CD4-positive, alpha-beta T cell treated with Interleukin-15 for 1 hour (primary cell): ENCODE measurements at places on chromosomes 12 and 14.

- DNase-seq: no peak
Measured at GRCh38 chr14:61183196-61183885, 97.8 kb downstream of the TMEM30B start.

DNA sequence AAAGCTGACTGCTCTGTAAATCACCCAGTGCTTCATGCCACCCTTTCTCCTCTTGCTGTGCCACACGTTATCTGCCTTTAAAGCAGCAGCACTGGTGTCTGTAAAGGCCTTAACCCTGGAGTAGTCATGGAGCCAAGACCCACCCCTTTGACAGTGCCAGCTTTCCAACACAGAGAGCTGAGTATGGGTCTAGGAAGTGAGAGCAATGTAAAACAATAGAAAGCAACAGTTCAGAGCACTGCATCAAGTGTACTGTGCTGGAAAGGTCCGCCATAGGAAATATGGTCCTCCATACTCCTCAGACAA, 139.5 kb downstream of the DAD1 start:
- DNase-seq: no peak

DNA sequence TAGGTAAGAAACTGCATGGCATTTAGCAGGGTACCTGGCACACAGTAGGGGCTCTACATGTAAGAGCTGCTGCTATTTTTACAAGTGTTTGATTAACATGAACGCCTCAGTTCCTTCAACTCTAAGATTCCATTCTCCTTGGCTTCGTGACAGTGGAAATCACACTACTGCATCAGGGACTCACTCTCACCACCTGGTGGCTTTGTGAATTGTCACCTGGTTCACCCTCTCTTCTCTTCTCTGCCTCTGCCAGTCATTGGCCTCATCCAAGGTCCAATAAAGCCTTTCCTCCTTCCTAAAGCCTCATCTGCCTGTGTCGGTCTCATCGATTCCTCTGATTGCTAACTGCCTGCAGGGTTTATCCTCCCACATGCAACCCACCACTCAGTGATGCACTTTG, 476.4 kb downstream of the VRK1 start:
- DNase-seq: no peak

DNA sequence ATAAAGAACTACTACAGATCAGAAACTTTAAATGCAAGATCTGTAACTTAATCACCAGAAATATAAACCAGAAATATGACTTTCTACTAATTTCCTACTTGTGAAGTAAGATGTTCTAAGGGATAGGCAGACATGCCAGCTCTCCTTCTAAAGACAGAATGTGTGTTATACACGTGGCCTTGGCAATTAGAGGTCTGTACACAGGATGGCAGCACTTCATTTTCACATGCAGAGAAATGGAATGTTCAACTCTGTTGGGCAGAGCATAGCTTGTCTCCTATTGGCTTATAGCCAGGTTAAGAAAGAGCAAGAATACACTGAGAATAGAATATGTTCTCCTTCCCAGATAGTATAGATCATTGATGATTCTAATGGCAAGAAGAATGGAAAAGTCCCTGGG, 403.8 kb downstream of the DAD1 start:
- no peak for DNase-seq

DNA sequence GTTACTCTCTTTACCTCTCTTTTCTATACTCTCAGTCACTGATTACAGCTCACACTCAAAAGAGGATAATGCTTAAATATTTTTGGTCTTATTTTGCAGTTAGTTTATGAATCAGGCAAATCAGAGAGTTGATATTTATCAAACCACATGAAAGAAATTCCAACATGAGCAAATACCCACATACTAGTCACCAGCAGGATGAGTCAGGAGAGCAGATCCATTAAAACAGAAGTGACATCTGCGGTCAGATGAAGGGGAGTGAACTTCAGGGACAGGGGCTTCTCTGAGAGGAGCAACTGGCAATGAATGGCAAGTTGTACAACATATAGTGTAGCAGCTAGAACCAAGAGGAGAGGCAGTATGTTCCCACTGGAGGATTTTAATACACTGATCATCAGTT, 258.7 kb downstream of the SYT10 start:
- no peak for DNase-seq

DNA sequence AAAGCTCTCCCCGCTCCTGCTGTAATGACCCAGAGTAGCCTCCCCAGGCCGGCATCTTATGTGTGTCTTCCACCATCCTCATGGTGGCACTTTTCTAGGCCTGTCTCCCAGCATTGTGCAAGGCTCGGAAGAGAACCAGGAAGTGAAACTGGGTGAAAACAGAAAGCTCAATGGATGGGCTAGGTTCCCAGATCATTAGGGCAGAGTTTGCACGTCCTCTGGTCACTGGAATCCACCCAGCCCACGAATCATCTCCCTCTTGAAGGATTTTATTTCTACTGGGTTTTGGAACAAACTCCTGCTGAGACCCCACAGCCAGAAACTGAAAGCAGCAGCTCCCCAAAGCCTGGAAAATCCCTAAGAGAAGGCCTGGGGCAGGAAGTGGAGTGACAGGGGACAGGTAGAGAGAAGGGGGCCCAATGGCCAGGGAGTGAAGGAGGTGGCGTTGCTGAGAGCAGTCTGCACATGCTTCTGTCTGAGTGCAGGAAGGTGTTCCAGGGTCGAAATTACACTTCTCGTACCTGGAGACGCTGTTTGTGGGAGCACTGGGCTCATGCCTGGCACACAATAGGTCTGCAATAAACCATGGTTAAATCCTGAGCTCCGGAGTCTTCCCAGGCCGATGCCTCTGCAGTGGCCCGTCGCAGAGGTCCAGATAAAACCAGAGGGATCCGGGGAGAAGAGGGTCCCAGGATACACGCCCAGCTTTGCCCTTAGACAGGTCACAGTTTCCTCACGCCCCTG, 15.6 kb downstream of the ACVRL1 start:
- peak; percentile 60 for DNase-seq

- DNase-seq: no peak
Measured at GRCh38 chr12:41466300-41466699, 278.2 kb downstream of the PDZRN4 start.

GRCh38 chr14:96538097-96538989, 36.2 kb downstream of the PAPOLA start:
- no peak for DNase-seq

DNA sequence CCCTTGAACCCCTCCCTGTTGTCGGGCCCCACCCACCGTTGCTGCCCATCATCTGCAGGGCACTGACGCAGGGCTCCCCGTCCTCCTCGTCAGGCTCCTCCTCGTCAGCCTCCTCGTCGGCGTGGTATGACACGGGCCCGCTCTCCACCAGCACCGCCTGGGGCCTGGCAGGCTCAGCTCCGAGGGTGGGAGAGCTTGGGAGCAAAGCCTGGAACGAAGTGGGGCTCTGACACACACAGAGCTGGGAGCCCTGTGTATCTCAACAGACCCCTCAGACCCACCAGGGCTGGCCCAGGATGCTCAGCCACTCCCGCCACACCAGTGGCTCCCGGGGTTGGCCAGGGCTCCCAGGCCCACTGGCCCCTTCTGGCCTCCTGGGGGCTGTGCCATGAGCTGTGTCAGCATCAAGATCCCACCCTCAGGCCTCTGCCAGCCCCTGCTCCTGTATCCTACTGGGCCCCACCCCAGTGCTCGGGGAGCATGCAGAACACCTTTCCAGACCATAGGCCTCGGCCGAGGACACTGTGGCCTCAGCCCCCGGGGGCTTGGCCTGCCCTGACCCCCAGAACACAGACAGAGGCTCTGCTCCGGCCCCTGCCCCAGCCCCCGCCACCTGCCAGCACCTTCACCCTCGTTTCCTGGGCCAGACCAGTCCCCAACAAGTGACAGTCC, 30.1 kb upstream of the NUDT14 start:
- no peak for DNase-seq

GRCh38 chr12:46384451-46385309, 12.1 kb upstream of the SLC38A2 start:
- no peak for DNase-seq

DNA sequence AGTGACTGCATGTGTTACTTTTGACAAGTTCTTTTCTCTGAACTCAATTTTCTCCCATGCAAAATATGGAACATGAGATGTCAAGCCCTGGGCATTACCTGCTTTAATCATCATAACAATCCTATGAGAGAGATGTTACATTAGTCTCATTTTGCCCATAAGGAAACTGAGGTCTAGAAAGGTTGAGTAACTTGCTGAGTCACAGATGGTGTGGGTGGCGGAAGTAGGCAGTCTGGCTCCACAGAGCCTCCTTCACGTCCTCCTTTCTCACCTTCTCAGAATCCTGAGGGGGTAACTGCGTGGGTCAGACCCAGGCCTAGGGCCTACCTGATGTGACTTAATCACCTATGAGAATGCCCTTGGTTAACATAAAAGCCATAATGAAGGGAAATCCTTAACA, 50.7 kb downstream of the TMTC1 start:
- no peak for DNase-seq

DNA sequence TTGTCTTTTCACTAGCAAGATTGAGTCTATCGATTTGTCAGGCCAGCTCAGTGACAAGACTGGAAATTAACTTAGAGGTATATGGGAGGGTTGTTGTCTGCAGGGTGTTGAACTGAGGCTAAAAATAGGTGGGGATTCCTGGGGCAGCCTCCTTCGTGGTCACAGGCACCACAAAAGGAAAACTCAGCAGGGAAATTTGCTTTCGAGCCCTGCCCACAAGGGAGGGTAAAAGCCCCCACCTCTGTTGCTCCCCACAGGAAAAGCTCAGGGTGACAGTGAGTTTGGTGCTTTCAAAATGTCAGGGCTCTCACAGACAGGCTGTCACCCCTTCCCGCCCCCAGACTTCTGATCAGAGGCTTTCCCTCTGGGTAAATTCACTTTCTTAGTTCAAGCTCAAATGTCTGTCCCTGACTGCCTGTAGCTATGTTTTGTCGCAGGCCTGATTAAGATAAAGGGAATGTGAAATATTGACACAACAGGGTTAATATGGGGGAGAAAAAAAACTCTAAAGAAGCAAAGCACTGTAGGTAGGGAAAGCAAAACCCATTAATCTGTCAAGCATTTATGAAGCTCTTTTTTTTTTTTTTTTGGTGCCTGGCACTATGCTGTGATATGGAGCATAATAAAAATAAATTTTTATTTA, 11.7 kb upstream of the NFKBIA start:
- DNase-seq: peak; percentile 70

- no peak for DNase-seq
Measured at GRCh38 chr12:101619858-101620761, 25.3 kb downstream of the MYBPC1 start.

DNA sequence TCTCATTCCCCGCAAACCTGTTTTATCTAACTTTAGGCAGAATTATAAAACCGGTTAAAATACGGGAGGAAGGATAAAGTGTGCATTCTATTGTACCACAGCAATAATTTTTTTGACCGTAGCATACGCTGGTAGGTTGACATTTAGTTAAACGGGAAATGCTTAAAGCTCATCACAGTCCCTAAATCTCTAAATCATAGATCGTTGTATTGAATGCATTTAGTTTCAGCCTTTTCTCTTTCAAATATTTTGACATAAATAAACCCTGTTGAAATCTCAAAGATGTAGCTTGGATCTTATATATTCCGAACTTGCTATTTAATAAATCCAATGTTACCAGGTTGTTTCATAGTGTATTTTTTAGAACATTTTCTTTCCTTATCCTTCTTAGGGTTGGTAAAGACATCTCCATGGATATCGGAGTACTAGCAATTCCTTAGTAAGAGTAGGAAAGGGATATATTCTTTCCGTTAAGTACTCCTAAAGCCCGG, 798 bp downstream of the CLEC2B start:
- no peak for DNase-seq

- DNase-seq: no peak
Measured at GRCh38 chr12:46788072-46788887, 37.5 kb downstream of the SLC38A4 start.

DNA sequence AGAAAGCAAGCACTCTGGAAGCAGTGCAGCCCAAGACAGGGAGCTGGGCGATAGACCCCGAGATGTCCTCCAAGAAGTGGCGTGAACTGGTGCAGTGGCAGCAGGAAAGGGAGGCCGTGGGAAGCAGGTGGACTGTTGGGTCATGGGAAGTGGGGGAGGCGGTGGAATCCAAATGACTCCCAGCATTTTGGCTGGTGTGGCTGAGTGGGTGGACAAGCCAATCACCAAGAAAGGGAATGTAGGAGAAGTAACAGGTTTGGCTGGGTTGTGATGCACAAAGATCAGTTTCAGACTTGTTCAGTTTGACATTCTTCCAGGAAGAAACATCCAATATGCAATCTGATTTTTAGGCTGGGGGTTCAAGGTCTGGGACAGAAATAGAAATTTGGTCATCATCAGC, 46.0 kb upstream of the KTN1 start:
- DNase-seq: no peak

- DNase-seq: no peak
Measured at GRCh38 chr12:63212316-63212715, 61.3 kb upstream of the AVPR1A start.

DNA sequence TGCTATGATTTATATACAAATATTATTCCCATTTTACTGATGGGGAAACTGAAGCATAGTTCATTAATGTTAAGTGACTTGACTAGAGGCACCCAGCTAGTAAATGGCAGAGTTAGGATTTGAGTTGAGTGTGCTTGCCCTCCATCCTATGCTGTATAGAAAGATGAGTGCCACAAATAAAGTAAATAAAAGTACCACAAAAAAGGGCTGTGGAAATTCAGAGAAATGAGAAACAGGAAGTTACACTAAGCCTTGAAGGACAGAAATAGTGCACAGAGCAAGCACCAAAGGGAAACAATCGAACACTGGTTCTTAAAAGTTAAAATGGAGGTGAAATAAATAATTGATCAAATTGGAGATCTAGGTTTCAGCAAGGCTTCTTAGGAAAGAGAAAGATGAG, 9.2 kb upstream of the ABCD2 start:
- no peak for DNase-seq

GRCh38 chr12:101664992-101665391, 32.4 kb upstream of the CHPT1 start:
- DNase-seq: no peak

DNA sequence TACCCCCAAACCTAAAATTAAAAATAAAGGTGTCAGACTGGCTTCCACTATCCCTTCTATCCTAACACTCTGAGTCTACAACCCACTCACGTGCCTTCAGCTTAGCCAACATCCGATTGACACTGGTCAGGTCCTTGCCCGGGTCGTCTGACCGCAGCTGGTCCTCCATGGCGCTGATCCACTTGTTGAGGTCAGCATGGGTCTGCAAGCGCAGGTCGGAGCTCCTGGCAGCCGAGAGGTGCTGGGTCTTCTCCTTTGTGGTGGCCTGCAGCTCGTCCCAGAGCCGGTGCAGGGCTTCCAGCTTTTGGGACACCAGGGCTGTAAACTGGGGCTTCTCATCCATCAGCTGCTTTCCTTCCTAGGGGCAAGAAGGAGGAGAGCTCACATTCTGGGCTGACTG, 78.0 kb downstream of the PLEKHG3 start:
- DNase-seq: no peak
